ENCODE measurements at places on chromosomes 11 and 22. TPM values are rescaled to one million over a fixed set of nuclear protein-coding genes. Genes with fewer than 3 reads are reported as not detected.

The CATSPERZ gene
- not detected for total RNA-seq

The EIF4ENIF1 gene
- total RNA-seq: 95.8 TPM

The OR52E8 gene
- total RNA-seq: not detected

The CSF2RB gene
- 7.4 TPM for total RNA-seq

The FAM111B gene
- not detected for total RNA-seq

The PDGFB gene
- total RNA-seq: 4.7 TPM

- no peak for DNase-seq
These were observed 314.5 kb upstream of the ANO3 start for GRCh38 chr11:26017322-26017860.

DNA sequence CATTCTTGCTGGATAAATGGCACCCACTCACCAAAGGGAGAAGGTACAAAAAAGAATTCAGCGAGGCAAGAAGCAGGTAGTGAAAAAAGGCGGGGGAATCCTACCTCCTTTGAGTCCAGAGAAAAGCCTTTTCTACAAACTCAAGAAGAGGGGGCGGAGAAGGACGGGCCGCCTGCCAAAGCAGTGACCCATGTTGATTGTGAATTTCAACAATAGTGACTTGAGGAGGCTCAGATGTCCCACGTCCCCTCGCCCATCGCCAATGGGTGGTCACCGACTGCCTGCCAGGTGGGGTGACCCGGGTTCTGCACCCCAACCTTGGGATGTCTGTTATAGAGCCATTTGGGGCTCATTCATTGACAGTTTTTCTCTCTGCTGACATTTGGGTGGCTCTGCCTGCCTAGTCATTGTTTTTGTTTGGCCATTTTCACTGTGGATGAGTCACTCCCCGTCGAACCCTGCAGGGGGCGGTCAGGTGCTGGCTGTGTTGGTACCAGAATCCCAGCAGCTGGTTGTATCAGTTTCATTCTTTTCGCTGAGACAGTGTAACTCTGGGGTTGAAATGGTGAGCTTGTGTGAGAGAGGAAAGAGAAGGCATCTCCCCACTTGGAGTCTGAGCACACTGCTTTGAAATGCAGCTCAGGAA lies 163.4 kb upstream of the NCAM1 start:
- DNase-seq: no peak

DNA sequence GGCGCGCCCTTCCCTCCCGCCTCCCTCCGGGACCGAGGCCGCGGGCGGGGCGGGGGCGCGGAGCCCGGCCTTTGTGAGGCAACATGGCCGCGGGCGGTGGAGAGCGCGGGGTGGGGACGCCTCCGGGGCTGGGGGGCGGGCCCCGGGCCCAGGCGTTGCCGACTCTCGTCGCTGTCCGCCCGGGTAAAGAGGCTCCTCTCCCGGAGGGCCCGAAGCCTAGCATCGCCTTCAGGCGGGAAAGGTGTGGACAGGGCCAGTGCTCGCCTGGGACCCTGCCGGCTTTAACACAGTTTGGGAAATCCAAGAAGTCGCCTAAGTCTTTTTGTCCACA lies 369 bp downstream of the DGCR8 start:
- DNase-seq: peak; percentile 40

GRCh38 chr11:1218256-1218787 lies 4.5 kb upstream of the MUC5B start:
- DNase-seq: no peak

DNA sequence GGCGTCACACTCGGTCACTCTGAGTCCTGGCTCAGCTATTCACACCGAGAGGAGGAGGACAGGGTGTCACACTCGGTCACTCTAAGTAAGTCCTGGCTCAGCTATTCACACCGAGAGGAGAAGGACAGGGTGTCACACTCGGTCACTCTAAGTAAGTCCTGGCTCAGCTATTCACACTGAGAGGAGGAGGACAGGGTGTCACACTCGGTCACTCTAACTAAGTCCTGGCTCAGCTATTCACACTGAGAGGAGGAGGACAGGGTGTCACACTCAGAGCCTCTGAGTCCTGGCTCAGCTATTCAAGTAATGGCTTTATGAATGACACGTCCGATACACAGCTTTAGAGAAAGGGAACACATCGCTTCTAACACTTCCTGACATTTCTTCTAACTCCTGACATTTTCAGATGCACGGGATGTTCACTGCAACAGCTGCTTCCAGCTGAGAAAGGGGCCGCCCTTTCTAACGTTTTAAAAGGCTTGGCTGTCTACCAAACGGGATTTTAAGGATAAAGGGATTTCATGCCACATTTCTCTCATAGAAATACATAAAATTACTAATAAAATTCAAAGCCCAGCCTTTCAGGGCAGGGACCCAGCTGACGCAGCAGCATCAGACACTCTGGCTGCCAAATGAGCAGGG lies 28.1 kb downstream of the DRD4 start:
- DNase-seq: no peak

DNA sequence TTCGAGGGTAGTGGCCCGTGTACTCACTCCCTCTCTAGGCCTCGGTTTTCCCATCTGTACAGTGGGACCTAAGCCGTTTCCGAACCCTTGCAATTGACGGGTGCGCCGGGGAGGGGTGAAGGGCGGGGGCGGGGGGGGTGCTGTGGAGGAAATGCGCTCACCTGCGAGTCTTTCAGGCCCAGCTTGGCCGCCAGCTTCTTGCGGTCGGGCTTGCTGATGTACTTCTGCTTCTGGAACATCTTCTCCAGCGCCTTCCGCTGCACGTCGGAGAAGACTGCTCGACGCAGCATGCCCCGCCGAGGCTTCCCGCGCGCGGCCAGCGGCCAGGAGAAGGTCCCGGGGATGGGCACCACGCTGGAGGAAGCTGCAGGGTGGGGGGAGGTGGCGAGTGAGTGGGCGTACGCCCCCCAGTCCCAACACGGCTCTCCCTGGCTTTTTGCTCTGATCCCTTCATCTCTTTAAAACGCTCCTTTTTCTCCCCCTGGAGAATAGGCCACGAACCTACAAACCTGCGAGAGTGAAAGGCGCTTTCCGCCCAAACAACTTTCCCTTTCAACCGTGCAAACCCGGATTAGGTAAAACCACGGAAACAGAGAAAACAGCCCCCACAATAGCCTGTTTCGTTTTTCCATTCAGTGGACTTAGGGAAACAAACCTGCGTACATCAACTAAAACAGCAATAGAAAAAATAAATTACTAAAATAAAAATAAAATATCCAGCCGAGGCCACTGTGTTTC lies 3.2 kb downstream of the DBX1 start:
- no peak for DNase-seq

DNA sequence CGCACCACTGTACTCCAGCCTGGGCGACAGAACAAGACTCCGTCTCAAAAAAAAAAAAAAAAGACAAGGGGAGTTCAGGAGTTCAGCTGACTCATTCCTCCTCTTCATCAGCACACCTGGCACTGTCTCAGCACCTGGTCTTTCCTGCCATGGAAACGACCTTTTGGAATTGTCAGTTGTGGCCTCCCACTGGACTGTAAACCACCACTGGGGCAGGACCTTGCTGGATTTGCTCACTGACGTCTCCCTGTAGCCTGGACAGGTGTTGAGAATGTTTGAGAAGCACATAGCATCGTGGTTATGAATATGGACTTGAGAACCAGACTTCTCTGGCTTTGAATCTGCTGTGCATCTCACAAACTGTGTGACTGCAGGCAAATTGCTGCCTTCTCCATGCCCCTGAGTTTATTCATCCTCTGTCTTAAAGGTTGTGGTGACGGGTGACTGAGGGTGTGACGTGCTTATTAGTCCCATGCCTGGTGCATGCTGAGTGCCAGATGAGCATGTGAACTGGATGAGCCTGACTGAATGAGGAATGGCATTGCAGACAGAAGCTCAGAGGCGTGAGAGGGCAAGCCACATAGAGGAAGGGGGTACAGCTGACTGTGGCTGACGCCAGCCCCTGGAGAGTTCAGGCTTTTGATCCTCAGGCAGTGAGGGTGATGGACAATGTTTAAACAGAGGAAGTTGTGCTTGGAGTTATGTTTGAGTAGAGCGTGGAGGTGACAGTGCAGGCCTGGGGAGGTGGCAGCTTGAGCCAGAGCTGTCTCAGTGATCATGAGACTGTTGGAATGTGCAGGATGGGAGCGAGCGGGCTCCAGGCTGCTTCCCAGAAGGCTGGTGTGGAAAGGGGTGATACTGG lies 12.7 kb downstream of the TOM1 start:
- DNase-seq: no peak

GRCh38 chr22:23822101-23822671 lies 16.6 kb downstream of the DERL3 start:
- no peak for DNase-seq

DNA sequence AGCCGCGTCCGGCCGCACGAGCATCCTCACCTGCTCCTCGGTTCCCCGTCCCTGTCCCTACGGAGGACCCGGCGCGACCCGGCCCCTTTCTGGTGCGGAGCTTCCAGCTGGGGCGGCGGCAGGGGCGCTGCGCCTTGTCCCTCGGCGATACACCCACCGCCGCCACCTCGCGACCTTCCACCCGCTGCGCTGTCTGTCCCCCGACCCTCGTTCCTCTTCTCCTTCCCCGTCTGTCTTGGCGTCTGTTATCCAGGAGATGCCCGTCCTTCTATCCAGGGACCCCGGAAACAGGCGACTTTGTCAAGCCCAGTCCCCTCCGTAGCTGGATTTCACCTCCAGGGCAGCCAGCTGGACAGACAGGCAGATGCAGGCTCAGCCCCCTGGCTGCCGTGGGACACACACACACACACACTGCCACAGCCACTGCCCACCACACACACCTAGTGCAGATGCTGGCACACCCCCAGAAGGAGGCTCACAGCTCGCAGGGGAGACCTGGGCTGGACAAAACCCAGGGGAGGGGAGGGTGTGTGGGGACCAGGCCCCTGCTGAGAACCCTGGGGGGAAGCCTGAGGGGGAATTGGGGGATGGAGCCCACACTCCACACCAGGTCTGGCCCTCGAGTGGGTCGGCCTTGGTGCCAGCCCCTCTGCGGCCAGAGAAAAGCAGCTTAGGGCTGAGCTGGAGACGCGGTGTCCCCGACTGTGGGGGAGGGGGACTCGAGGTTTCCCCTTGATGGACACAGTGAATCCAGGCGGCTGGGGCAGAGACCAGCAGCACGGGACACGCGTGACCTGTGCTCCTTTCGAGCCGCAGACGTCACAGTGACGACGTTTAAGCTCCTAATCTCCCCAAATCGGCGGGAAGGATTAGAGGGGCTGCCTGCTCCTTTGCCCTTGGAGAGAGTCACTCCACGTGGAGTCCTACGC lies 788 bp downstream of the DRD4 start:
- DNase-seq: peak; percentile 22

- no peak for DNase-seq
These were observed 57.7 kb downstream of the FLRT1 start for GRCh38 chr11:64093233-64094039.

DNA sequence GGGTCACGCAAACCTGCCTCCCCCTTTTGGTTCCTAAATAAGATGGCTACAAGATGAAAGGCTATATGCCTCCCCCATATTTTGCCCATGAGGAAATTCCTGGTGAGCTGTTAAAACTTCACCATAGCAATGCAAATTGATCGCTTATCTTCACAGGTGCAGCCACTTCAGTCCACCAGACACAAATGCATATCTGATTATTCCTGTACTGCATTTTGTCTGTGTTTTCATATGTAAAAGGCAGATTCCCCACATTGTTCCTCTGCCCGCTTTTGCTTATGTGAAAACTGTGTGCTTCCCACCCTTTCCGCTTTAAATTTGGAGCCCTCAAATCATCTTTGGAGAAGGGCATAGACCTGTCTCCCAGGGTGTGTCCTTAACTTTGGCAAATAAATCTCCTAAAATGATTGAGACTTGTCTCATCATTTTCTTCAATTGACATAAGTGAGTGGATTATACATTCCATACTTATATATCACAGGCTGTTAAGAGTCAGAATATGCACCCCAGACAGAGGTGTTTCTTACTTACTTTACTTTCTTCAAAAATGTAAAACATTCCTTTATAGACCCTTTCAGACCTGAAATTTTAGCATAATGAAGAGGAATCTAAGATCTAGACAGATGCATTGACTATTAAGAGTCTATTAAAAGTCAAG lies 116.4 kb downstream of the CASP12 start:
- no peak for DNase-seq
